ENCODE measurements at places on chromosomes 7 and 10. TPM values are rescaled to one million over a fixed set of nuclear protein-coding genes. Genes with fewer than 3 reads are reported as not detected.

DNA sequence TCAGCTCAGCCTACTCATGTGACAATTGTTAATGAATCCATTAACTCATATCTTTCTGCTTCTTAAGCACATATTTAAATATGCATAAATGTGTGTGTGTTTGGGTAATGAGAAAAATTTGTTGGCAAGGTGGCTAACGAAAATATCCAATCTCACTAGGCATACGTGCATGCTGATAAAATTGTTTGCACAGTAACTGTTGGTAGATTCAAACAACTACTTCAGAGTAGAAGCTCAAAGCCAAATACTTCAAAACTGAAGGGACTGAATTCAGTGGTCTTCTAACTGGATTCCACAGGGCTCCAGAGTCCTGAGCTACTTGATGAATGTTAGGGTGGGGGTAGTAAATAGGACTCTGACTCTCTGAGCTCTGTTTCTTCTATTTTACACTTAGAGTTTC is 757.0 kb downstream of the GRM8 start:
- H3K36me3 ChIP-seq: no peaks in the 10 kb centered on the region
- no peaks in the 10 kb centered on the region for H3K4me1 ChIP-seq

Gene DKK1
- total RNA-seq: not detected

Gene WIPF3
- not detected for total RNA-seq

Gene GLCCI1
- total RNA-seq: 11.3 TPM

Measured in activated CD8-positive, alpha-beta T cell treated with anti-CD3 and anti-CD28 coated beads for 36 hours (primary cell).